ENCODE measurements at places on chromosomes 16 and 17. TPM values are rescaled to one million over a fixed set of nuclear protein-coding genes. Genes with fewer than 3 reads are reported as not detected.

Gene COIL
- 17.3 TPM for total RNA-seq

Gene ACE
- total RNA-seq, result 0.71 TPM

Gene APOH
- total RNA-seq, result 5.4 TPM

Gene ASGR1
- total RNA-seq, result 1.2 TPM

Gene SBK1
- 0.35 TPM for total RNA-seq

Gene KRT16
- total RNA-seq, result 0.38 TPM

Gene MYL11
- not detected for total RNA-seq

Gene LITAFD
- total RNA-seq, result not detected

Gene NLRC5
- total RNA-seq, result 5.7 TPM

Gene TMEM106A
- total RNA-seq, result 0.80 TPM

Gene CCL3
- total RNA-seq, result not detected

Gene TRPV2
- total RNA-seq, result 0.28 TPM

Gene SYNGR3
- 8.3 TPM for total RNA-seq

Gene TEX14
- total RNA-seq, result 0.21 TPM

Gene MED13
- 12.7 TPM for total RNA-seq

Gene PRSS27
- 2.2 TPM for total RNA-seq
